WTC11 (cell line): ENCODE measurements at places on chromosomes 12 and 14.

- peak; percentile 63 for DNase-seq
These were observed 74.7 kb downstream of the NOC4L start for GRCh38 chr12:132218915-132219314.

GRCh38 chr12:105485921-105486320 is 155.4 kb downstream of the C12orf75 start:
- DNase-seq = no peak

GRCh38 chr14:23492618-23493272 is 23.2 kb downstream of the NGDN start:
- no peak for DNase-seq

DNA sequence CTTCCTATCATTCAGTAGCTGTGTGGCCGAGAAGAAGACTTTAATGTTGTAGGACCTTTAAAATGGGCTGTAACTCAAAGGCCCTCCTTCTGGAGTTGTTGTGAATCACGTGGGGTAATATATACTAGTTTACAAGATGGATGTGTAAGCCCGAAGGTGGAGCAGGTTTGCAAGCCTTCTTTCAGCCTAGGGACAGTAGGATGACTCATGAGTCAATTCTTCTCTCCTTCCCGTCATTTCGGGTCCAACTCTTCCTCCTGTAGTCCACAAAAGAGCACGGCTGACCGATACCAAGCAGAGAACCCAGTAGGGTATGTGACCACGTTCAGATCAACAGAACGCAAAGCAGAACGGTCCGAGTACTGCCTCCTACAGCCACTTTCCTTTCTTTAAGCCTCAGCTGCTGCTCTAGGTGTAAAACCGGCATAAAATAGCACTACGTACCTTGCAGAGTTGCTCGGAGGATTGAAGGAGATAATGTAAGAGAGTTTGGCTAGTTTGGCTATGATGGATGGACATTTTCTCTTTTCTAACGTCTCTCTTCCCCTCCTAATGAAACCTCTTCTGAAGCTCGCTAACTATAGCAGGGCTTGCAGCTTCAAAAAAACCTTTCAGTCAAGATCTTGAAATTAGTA is 1.3 kb upstream of the RASSF3 start:
- DNase-seq = no peak

DNA sequence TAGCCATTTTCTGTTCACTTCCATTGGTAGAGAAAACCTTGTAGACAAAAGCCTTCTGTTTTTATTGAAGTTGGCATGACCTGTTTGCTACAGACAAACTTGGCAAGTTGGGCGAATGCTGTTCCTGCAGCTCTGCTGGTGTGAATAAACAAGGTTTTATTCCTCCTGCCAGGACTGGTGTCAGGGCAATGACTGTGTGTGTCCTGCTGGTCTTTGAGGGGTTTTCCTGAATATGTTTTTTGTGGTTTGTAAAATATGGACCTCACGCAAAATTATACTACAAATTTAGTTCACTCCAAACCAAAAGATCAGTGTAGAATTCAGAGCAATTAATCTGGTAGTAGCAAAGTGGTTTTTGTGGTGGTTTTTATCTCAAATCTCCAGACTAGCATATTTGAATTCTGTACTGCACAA is 140.8 kb downstream of the ERC1 start:
- DNase-seq = no peak

- DNase-seq = no peak
These were observed 130.2 kb downstream of the RBM19 start for GRCh38 chr12:113835896-113836295.

GRCh38 chr14:76918782-76919394 is 92.7 kb downstream of the LRRC74A start:
- peak; percentile 53 for DNase-seq

- DNase-seq = peak; percentile 36
These were observed 13.7 kb downstream of the COA8 start for GRCh38 chr14:103576371-103577024.

- no peak for DNase-seq
These were observed 85.4 kb downstream of the NCOR2 start for GRCh38 chr12:124481772-124482566.

DNA sequence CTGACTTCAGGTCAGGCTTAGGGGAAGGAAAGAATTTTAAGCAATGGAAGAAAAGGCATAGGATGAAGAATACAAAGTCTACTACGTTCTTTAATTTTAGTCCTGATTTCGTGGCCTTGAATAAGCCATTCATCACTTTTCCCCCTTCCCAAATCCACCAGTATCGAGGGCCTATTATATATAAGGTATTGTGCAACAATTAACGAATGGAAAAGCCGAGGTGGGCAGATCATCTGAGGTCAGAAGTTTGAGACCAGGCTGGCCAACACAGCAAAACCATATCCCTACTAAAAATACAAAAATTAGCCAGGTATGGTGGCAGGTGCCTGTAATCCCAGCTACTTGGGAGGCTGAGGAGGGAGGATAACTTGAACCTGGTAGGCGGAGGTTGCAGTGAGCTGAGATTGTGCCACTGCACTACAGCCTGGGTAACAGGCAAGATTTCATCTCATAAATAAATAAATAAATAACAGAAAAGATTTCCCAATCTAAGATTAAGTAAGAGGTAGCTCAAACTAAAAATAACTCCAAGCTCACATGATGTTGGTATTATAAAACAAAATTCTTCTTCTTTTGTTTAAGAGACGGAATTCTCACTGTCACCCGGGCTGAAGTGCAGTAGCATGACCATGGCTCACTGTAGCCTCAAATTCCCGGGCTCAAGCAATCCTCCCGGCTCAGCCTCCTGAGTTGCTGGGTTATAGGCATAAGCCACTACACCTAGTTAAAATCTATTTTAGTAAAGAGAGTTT is 58.3 kb upstream of the NR2C1 start:
- no peak for DNase-seq

DNA sequence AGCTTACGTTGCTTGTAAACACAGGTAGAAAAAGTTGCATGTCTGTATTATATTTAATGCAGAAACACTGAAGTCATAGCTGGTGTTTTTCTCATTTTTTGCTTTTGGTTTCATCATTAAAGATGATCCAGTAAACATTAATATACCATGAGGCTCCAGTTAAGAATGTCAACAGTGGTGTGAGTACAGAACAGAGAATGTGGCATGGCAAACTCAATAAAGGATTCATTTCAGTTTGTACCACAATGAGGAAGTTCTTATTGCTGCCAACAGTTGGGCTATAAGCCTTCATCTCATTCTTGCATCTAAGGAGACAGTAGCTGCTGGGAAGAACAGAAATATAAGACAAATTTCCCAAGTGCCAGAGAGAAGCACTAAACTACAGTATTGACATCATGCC is 72.1 kb upstream of the ST8SIA1 start:
- no peak for DNase-seq

- DNase-seq = peak; percentile 14
These were observed 1.7 kb downstream of the ERBB3 start for GRCh38 chr12:56081393-56082347.

- no peak for DNase-seq
These were observed 2.2 kb downstream of the RIN3 start for GRCh38 chr14:92515546-92516343.

GRCh38 chr14:92678766-92679165 is 69.7 kb downstream of the LGMN start:
- no peak for DNase-seq

DNA sequence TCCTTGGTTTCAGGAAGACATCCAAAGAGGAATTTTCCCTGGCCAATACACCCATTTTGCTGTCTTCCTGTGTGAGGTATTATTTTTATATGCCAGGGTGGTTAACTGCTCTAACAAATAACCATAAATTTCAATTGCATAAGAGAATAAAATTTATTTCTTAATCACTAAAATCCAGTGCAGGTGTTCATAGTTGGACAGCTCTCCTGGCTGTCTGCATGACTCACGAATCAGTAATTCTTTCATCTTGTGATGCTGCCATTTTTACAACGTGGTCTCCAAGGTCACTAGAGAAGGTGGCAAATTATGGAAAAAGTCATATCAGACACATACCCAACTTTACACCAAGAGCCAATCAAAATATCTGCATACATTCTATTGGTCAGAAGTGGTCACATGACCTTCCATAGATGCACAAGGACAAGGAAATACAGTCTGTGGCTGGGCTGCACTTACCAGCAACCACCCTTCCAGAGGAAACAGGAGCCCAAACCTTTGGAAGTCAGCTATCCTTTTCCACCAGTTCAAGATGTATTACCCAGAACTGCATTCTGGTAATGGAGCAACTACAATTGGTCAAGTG is 193.5 kb upstream of the PLEKHG7 start:
- no peak for DNase-seq

GRCh38 chr12:12648284-12648683 is 36.6 kb downstream of the CREBL2 start:
- DNase-seq = no peak

DNA sequence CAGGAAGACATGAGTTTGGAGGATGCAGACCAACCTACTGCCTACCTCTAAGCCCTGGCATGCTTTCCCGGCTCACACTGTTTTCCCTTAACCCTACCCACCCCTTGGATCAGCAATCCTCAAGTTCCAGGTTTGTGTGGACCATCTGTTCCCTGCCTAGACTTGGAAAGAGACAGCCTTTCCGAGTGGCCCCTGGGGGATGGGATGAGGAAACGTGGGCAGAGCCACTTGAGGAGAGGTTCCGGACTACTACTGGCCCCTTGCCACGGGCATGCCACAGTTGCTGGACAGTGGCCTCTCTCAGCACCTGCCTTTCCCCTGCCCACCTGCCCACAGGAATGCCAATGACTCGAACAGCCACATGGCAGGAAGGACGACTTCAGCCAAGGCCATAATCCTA is 135.9 kb downstream of the SLC15A4 start:
- DNase-seq = no peak

DNA sequence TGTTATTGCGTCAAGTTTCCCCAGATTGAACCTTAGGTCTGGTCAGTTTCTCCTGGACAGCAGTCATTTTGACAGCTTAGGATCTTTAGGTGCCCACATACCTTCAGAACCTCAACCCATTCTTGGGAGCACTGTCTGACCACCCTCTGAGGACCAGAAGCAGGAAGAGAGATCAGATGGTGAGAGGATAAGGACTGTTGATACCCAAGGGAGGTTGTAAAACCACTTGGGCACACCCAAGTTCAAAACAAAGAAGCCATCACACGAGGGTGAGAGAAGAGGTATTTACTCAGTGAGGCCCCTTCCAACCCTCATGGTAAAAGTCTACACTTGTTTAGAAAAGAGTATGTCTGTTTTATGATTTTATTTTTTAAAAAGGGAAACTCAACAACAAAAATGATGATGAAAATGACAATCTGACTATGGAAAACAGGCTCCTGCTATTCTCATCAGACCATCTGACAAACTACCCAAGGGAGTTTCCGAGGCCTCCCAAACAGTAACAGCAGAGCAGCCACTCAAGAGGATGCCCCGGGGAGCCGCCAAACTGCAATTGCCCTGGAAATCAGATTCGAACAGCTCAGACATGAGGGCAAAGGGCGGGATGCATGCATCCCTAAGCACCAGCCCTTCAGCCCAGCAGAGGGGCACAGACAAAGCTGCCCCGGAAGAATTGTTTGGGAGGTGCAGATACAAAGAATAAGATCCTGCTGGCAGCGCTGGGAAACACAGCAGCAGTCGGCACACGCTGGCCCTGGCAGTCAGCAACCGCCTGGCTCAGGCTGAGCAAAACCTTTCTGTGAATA is 162.6 kb upstream of the PLEKHG7 start:
- peak; percentile 14 for DNase-seq

GRCh38 chr14:71532790-71533189 is 399.4 kb upstream of the RGS6 start:
- no peak for DNase-seq

DNA sequence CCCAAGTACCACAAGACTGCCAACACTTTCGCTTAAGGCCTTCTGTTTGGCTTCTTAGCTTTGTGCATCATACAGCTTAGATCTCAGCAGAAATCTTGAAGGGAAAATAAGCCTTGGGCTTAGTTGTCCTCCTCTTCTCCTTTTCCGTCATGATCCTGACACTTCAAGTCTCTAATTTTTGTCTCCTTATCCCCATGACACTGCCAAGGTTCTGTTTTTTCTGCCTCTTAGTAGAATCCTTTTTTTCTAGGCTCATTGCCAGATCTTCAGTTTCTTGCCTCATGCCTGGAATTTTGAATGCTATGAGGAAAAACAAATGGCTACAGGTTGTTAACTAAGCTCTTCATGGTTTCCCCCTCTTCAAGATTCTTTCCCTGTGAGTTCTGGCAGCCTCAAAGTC is 450.4 kb downstream of the LRFN5 start:
- no peak for DNase-seq

DNA sequence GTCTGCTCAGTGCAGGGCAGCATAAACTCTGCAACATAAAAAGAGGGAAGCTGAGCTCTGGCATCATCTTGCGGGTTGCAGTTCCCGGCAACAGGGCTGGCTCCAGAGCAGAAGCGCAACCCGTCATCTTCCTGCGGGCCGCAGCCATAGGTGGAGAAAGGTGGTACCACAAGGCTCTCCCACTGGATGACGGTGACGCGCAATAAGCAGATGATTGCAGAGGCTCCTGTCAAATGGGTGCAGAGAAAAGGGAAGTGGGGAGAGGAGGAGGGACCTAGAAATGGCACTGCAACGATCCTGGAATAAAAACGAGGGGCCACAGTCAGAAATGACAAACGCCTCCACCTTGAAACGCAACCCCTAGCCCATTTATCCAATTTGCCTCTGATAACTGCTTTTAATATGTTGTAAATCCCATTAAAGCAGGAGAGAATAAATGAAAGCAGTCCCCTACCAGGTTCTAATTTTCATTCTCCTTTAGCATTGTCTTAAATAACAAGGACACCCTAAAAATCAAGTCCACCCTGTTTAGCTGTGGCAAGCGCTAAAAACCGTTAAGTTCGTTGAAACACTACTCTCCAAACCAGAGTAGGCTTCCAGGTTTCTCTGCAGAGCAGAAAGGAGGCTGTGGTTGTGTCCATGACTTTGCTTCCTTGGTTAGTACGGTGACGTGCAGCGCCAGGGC is 30.9 kb upstream of the TUBA1C start:
- DNase-seq = no peak

DNA sequence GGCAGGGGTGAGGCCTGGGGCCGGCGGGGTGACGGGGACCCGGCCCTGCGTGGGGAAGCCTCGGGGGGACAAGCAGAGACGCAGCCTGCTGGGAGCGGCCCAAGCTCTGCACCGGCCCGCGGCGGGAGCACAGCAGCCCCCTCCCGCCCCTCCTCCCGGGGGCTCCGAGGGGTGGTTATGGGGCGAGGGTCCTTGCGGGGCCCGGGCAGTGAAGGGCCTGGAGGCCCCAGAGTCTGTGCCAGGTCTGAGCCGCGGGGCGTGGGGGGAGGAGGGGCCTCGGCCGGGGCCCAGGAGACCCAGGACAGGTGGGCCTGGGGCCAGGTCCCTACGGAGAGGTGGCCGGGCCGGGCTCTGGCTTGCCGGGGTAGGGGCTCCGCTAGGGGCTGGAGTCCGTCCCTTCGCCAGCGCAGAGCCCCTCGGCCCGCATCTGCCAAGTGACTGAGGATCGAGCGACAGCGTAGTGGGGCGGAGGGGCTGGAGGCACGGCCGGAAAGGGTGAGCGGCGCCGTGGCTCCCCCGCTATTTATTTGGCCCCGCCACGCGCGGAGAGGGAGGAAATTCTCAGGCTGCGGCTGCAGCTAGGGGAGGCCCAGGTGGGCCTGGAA is 495 bp downstream of the TMEM121 start:
- peak; percentile 25 for DNase-seq
